ENCODE measurements at places on chromosomes 5 and 9.

DNA sequence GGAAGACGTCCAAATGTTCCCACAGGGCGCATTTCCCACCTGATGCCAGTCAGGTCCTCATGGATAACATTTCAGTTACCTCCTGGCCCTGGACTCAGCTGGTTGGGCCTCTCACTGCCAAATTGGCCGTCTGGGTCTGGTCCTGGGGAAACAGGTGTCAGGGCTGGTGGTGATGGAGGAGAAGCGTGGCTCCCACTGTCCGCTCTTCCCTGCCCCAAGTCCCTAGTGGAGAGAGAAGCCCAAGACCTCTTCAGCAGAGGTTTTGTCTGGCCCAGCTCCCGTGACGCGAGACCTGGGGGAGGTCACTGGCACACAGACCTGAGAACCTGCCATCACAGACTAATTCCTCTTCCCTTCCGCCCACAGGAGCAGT, 27.8 kb upstream of the PRDM12 start:
- no peak for DNase-seq

DNA sequence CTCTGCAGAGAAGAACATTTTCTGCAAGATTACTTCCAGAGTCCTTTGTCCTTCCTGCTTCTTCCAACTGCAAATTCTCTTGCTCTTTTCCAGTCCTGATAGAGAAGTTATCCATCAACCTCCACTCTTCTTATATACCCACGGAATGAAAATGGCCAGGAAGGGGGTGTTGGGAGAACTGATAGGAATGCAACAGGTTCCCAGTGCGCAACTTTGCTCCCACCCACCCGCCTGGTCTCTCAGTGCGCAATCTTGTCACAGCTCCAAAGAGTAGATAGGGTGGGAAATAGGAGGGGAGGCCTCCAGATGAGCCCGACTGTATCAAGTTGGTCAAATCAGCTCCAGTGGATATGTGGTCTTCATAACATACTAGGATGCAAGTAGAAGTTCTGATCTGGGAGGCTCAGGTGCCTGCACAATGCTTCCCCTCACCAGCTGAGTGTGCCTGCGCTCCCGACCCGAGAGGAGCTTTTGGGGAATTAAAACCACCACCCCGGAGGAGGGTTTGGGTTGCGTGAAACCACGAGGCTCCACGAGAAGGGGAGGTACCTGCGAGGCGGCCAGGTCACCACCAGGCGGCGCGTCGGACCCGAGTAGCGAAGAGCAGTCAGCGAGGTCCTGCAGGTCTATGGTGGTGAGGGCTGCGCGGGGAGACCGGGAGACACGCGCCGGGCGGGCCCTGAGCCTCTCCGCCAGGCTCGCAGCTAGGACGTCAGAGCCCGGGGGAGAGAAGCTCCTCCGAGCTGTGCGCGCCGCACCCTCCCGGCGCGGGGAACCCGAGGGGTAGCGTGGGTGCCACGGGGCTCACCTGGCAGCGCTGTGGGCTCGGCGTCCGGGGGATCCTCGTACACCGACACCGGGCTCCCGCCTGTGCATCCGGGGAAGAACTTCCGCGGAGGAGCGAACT, 835 bp downstream of the MCIDAS start:
- DNase-seq, result no peak

- no peak for DNase-seq
Measured at GRCh38 chr9:72772661-72773060, 180.2 kb downstream of the ALDH1A1 start.

- no peak for DNase-seq
Measured at GRCh38 chr9:13002740-13003139, 227.9 kb downstream of the LURAP1L start.

GRCh38 chr5:933251-933861, 40.7 kb downstream of the TRIP13 start:
- no peak for DNase-seq

GRCh38 chr5:90917928-90918668, 359.5 kb downstream of the ADGRV1 start:
- DNase-seq, result no peak

DNA sequence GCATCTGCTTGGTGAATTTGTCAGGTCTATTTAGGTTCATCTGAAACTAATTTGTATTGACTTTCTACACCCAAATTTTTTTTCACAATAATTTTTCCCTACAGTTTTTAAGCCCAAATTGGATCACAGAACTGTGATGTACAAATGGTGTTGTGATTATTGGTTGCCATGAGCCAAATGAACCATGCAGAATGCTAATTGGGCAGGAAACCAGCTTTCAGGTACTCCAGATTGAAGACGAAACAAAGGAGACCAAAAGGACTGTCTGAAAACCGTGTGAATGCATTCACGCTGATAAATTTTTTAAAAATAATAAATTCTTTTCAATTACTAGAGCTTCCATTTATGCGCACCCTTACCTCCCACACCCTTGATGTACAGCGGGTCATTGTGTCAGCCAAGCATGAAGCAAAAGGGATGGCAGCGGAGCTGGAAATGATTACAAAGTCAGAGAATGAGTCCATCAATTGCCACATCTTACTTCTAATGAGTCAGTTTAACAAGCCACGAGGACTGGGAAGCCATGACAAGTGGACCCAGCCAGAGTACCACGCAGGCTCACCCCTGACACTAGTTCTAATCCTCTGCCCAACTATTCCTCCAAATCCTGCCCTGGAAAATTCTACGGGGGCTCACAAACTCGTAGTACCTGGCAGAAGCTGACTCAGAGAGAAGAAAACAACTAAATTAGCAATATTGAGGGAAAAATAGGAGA, 66.5 kb downstream of the SEMA6A start:
- no peak for DNase-seq

DNA sequence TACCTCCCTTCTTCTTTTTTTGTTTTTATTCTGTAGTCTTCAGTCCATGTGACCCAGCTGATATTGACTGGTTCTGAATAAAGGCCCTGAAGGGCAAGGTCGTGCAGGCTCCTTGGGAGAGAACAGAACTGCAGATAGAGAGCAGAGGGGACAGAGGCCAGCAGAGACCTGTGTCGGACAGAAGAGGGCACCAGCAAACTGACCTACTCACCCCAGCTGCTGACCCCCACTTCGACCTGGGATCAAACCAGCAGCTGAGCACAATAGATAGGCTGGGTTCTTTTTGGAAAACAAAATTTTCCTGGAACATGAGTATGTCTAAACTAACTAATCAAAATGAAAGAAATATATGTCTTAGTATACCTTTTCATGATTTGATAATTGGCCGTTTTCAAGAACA, 695.1 kb downstream of the NR2F1-AS1 start:
- no peak for DNase-seq

DNA sequence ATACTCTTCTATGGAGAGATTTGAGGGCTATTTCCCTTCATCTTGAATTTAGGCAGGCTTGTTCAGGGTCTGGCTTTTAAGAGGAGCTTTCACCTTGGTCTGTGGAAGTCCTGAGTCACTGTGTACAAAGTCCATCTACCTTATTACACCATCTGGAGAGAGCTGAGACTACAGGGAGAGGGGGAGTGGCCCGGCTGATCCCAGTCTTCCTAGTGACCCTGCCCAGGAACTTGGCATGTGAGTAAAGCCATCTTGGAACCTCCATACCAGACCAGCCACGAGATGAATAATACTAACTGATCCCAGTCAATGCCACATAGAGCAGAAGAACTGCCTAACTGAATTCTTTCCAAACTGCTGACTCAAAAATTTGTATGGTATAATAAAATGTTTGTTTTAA, 8.4 kb upstream of the IL6ST start:
- no peak for DNase-seq

DNA sequence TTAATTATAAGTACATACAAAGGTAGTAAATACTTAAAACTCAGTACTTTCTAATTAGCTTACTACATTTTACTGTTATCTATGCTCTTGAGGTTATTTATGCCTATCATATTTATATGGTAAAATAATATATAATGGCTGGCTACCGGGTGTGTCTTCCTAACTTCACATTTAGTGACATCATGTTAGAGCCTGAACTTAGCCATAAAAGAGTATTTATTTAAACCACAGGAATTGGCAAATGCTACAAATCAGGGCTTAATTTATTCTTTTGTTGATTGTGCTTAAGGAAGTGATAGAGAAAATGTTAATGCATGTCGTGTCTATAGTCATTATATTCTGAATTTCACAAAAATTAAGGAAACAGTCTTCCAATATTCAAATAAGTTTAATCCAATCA, 73.1 kb downstream of the NDUFAF2 start:
- DNase-seq, result no peak

GRCh38 chr9:504921-505740, 290.5 kb downstream of the DOCK8 start:
- no peak for DNase-seq

DNA sequence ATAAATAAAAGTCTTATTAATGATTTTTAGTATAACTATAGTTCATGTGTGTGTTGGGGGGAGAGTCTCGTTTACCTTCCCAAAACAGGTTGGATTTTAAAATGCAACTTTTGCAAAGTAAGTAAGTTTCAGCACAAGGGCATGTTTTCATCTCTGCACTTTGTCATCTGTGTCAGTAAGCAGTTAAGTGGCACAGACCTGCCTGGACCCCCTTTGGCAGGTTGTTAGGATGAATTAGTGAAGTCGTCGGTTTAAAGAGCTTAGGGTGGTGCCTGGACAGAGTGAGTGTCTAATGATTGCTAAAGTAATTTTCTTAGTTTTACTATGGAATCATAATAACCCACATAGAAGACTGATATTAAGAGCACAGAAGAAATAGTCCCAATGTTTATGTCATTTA, 74.9 kb downstream of the TRIO start:
- no peak for DNase-seq

DNA sequence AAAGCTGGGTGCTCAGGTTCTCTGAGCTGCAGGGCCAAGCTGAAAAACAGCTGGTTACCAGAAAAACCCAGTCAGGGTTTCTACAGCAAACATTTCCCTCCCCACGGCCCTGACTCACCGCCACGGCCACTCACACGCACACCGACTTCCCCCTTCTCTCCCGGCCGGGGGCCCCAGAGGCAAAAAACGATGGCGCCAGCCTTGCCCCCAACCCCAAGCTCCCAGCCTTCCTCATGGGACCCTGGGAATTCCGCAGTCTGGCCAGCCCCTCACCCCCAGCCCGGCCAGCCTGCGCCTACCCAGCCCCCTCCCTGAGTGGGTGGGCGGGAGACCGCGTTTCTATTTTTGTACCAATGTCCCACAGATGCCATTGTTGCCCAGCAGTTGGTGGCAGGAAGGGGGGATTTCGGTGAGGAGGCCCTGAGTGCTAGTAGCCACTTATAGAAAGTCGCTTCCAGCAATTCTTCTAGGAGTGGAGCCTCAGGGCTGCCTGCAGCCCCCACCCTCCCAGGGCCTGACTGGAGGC, 18.4 kb downstream of the ENG start:
- DNase-seq, result no peak

DNA sequence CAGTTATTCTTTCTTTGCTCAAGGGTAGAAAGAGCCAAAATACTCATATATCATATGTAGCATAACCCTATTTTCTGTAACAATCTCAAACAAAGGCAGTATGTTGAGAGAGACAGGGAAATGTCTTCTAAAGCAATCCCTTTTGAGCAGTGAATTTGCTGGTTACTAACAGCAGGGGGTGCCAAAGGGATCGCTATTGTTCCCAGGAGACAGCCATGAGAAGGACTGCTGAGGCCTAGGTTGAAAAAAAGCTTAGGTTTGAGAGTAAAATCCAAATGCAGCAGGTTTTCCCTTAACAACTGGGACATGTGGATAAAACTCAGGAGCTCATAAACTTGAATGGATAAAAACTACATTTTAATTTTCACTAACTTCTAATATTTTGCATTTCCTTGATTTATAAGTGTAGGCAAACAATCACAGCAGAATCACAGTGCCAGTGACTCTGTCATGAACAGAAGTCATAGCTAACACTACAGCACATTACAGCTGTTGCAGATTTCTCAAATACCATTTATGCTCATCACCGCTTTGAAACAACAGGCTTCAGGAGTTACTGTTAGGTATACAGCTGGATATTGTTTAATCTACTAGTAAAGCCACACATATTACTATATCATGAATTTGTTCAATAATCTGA, 148.4 kb downstream of the MAPKAP1 start:
- peak; percentile 64 for DNase-seq

DNA sequence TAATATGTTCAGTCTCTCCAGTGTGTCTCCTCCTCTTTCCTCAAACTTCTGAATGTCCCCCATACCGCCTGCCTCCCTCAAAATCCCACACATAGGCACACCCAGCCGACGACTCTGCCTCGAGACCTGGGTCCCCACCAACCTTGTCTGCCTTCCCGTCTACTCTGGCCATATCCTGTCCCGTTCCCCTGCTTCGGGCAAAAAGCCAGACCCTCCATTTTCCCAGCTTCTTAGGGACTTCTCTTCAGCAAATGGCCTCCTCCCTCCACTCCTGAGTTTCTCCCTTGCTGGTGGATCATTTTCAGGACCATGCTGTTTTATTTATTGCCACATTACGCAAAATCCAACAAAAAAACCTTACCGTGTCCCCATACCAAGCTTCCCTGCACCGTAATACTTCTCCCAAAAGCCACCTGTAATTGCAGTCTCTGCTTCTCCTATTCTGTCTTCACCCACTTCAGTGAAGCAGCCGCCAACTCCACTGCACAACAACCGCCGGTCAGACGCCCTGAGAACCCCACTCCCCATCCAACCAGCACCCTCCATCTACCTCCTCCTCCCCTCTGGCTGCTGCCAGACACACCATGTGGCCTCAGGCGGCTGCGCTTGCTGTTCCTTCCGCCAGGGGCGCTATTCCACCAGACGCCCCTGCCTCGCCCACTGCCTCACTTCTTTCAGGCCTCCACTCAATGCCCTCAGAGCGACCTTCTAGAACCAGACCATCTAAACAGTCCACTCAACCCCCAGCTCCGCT, 117.0 kb downstream of the TRPM6 start:
- DNase-seq, result no peak

DNA sequence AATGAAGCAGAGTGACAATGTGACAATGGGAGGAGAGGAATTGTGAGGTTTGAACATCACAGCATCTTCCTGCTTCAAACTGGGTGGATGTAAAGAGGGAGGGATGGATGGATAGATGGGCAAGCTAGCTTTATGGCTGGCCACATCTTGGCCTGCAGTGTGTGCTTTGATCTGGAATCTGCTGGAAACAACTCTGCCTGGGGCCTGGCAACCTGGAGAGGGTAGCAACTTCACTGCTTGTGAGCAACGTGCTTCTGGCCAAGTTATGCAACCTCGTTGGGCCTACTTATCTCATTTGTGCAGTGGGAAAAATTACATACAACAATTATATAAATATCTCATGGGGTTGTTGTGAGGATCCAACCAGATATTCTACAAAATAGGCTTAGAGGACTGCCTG, 5.3 kb downstream of the IL9 start:
- no peak for DNase-seq

- DNase-seq, result no peak
Measured at GRCh38 chr9:137697832-137698231, 79.0 kb downstream of the EHMT1 start.
